MV-4-11 (cell line): ENCODE measurements at places on chromosomes 4 and X.

- DNase-seq: no peak
Observed at GRCh38 chrX:14832151-14832550, 40.7 kb downstream of the FANCB start.

DNA sequence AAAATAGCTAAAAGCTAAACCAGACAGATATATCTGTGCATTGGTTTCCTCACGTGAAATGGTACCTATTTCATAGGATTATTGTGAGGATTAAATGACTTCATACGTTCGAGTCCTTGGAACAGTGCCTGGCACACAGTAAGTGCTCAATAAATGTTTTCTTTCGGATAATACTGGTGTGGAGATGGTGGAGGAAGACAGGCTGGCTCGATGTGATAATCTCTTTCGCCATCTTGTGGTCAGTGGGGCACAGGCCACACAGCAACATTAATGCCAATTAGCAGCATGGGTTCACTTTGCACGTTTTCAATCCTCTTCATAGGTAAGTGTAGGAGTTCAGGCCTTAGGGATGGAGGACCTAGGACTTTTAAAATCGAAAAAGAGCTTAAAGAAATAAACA, 9.3 kb downstream of the PAGE4 start:
- peak; percentile 5 for DNase-seq

DNA sequence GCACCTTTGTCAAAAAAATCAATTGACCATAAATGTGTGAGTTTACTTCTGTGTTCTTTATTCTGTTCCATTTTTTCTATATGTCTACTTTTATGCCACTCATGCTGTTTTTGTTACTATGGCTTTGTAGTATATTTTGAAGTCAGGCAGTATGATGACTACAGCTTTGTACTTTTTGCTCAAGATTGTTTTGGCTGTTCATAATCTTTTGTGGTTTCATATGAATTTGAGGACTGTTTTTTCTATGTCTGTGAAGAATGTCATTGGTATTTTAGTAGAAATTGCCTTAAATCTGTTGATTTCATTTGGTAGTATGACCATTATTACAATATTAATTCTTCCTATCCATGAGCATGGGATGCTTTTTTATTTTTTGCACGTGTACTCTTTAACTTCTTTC, 346.8 kb downstream of the PPP3CA start:
- DNase-seq: no peak

- DNase-seq: no peak
Observed at GRCh38 chr4:41399231-41399630, 138.7 kb upstream of the LIMCH1 start.

- peak; percentile 74 for DNase-seq
Observed at GRCh38 chr4:73901031-73901430, 31.8 kb downstream of the CXCL1 start.

DNA sequence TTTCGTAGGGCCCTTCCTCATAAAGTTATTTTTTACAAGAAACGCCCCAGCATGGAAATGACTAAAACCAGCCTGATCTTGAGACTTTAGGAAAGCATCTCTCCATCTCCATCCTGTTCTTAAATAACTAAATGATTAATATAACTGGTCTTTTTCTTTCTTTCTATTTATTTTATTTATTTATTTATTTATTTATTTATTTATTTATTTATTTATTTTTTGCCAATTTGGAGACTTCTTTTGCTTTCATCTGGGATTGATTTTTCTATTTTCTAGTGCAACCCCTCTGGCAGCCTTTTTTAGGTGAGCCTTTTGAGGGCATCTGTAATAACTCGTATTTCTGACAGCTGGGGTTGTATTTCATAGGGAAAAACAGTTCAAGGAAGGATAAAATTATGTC, 1.2 kb upstream of the KLHL34 start:
- DNase-seq: no peak

- no peak for DNase-seq
Observed at GRCh38 chr4:107747748-107748486, 27.9 kb upstream of the PAPSS1 start.
